ENCODE measurements at places on chromosomes 11 and 22.

DNA sequence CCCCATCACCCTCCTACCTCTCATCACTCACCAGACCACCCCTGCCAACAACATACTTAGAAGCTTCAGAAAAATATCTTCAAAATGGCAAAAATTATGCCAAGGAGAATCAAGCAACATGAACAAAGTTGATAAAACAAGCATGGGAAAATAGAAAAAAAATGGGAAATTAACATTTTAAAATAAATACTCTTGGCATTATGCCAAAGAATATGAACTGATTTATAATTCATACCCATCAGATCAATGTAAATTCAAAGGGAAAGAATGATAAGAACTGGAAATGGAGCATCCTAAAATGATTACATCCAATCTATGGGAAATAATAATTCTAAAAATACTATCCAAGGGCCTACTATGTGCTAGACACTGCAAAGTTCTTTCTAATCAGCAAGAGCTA is 12.0 kb downstream of the SIAE start:
- DNase-seq, result no peak

GRCh38 chr22:33028234-33028633 is 29.9 kb downstream of the SYN3 start:
- no peak for DNase-seq

DNA sequence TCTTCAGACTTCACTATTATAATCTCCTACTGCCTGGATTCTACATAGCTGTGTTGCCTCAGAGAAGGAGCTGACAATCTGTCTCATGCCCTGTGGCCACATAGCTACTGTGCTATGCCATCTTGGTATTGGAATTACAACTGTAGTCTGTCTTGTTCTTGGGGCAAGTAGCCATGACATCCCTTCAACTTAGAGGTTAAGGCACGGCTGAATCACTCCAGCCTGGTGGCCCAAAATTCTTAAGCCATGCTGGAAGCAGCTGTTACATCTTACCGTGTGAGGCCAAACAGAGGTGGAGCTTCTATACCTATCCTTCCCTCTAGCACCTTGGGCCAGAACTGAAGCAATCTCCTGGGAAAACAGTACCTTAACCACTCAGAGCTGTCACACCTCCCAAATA is 14.8 kb downstream of the CARD18 start:
- no peak for DNase-seq

GRCh38 chr22:46770726-46771125 is 8.3 kb downstream of the TBC1D22A start:
- DNase-seq, result no peak

DNA sequence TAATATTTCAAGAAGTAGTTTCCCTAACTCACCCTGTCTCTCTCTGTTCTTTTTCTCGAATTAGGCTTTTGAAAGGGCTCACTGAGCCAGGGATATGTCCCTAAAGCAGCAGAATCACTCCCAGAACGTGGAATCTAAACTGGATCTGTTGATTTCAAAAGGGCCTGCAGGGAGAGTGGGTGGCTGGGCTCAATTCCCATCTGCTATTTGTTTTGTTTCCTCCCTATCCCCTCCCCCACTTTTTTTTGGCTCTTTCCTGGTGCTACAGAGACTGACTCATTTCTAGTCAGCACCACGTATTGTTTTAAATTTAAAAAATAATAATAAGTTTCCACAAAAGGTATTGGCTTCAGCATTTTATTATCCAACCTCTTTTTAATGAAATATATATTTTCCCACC is 961.5 kb downstream of the FAM181B start:
- DNase-seq, result no peak

DNA sequence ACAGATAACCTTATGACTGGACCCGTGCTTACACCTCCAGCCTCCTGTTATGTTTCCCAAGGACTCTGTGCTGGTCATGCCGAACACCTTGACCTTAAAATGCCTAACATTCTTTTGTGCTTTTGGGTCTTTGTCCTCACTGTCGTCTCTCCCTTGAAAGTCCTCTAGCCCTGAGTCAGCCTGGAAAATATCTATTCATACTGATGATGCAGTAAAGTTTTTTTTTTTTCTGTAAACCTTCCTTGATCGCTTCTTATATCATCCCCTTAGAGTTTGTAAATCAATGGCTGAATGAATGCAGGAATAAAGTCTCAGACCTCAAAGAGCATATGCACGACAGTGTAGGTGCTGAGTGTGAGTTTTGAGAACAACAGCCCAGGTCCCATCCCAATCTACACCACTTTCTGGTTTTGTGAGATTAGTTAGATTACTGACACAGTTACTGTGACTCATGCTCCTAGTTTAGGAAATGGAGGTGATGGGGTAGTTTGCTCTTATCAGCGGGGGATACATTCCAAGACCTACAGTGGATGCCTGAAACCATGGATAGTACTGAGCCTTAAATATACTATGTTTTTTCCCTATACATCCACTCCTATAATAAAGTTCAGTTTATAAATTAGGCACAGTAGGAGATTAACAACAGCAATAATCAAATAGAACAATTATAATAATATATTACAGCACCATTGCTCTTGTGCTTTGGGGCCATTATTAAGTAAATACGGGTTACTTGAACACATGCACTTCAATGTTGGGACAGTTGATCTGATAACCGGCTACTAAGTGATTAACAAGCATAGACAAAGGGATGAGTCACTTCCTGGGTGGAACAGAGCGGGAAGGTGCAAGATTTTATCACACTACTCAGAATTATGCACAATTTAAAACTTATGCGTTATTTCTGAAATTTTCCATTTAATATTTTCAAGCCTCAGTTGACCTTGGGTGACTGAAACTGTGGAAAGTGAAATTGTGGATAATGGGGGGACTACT is 8.6 kb downstream of the TCN1 start:
- no peak for DNase-seq

DNA sequence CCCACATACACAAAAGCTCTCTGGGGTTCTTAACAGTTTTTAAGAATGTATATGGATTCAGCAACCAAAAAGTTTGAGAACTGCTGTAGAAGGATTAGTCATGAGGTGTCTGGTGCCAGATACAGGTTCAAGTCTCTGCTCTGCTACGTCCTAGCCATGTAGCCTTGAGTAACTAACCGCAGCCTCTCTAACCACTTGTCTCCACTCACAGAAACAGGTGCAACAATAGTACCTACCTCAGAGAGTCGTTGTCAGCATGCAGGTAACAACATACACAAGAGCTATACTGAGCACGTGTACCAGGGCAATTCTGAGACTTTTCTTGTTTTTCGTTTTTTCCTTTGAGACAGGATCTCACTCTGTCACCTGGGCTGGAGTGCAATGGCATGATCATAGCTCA is 26.9 kb downstream of the CBX7 start:
- no peak for DNase-seq

DNA sequence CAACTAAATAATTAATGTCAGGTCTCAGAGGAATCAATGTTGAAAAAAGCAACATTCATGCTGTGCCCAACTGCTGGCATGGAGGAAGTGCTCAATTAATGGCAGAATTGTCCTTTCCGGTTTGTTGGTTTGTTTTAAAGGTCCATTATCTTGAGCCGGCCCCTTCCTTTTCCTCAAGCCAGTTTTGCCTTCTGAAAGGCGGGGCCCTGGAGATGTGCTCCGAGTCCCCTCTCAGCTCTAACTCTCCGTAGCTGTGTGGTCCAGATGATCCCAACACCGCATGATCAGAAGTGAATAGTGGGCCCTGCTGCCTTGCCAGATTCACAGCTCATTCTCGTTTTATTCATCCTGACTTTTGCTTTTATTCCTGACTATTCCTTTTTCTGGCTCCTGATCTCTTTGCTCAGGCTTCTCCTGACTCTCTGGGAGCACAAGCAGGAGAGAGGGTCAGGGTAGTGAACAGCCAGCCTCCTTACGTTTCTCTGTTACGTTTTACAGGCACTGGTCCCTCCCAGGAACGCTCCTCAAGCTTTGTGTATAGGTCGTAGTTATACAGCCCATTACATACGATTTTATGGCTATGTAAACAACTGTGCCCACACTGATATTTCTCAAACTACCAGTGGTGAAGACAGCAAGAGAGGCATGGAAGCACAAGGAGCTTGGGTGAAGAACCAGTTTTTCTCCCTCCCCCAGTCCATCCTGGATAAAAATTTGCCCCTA is 265.9 kb downstream of the LARGE1 start:
- no peak for DNase-seq

GRCh38 chr11:86537541-86538222 is 134.7 kb downstream of the ME3 start:
- DNase-seq, result no peak

- DNase-seq, result no peak
Observed at GRCh38 chr11:111696556-111696955, 69.6 kb downstream of the PPP2R1B start.

- no peak for DNase-seq
Observed at GRCh38 chr11:8363921-8364320, 100.2 kb upstream of the LMO1 start.

DNA sequence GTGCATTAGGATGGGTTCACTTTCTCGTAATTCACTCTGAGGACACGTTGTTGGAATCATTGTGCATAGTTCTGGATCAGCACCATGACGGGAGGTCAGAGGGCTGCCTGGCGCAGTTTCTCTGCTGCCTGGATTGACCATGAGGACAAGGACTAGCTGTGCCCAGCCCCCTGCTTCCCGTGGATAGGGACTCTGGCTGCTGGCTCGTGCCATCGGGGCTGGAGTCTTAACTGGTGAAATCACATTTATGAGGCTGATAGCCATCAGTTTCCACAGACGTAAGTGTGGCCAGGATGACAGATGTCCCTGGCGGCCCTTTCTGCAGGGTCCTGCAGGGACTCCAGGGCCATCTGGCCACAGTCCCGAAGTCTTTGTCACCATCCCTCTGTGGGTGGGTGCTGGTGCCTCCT is 24.1 kb upstream of the GRAMD4 start:
- DNase-seq, result no peak

- DNase-seq, result no peak
Observed at GRCh38 chr11:35605706-35606105, 12.6 kb upstream of the FJX1 start.

DNA sequence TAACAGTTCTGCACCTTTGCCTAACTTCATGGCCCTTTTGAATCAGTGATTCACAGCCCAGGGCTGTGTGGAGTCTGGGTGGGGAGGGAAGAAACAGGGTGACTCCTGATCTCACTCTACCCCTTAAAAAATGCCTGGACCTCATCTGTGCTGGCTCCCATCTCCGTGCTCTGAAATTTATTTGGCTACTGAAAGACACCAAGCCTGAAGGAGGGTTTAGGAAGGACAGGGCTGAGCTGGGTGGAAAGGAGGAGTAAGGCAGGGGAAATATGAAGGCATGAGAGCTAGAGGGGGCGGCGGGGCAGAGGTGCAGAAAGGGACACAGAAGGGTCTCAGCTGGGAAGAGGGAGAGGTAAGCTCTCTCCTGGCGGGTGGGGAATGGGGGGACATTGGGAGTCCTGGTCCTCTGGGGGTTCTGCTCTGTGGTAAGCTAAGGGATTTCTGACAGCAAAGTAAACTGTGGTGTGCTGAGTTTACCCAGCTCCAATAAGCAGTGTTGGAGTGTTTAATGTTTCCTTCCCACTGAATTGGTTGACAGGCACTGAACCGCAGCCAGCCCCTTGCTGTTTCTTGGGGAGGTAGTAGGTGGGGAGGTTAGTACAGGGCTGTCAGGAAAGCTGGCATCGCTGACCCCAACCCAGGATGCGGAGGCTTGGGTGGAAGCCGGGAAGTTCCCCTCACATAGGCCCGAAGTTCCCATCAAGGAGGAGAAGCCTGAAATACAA is 71.1 kb downstream of the RPUSD4 start:
- no peak for DNase-seq

DNA sequence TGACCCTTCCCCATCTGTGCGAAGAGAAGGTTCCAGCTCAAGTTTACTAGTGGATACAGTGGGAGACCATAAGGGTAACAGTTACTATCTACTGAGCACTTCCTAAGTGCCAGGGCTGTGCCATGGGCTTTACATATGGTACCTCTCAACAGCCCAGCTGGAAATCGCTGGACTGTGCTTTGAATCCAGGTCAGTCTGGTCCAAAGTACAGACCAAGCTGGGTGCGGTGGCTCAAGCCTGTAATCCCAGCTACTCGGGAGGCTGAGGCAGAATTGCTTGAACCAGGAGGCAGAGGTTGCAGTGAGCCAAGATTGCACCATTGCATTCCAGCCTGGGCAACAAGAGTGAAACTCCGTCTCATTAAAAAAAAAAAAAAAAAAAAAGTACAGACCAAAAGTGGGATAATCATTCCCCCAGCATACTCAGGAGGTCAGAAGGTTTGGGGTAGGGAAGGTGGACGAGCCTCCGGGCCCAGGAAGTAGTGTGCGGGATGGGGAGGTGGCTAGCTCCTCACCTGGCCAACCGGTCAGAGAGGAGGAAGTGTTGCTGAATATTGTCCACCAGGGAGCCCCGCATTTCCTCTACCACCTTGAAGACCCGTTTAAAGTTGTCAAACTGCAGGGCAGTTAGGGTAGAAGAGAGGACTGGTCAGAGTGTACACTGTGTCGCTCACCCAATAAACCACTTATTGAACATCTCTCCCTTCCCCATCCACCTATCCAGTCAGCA is 2.3 kb downstream of the FIBP start:
- DNase-seq, result no peak

DNA sequence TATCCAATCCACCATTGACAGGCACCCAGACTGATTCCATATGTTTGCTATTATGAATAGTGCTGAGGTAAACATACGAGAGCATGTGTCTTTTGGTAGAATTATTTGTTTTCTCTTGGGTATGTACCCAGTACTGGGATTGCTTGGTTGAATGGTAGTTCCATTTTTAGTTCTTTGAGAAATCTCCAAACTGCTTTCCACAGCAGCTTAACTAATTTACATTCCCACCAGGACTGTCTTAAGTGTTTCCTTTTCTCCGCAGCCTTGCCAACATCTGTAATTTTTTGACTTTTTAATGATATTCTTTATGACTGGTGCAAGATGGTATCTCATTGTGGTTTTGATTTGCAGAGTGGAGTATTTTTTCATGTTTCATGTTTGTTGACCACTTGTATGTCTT is 8.3 kb downstream of the FDX1 start:
- no peak for DNase-seq

DNA sequence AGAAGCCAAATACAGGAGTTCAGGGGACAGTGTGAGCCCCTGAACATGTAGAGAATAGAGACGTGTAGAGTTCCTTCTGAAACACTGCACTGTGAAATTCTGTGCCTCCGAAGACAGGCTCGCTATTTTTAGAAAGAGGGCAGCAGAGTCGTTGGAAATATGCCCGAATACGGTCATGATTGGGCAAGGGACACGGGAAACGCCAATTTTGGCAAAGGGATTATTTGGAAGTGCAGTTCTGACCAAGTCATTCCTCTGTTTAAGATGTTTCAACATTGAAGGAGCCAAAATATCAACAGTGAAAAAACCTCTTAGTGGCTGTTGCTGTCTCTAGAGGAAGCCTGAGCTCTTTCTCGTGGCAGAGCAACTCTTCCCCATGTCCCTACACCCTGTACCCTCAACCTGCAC is 9.5 kb upstream of the CBX6 start:
- no peak for DNase-seq

GRCh38 chr11:77630157-77630710 is 7.4 kb downstream of the CLNS1A start:
- no peak for DNase-seq

DNA sequence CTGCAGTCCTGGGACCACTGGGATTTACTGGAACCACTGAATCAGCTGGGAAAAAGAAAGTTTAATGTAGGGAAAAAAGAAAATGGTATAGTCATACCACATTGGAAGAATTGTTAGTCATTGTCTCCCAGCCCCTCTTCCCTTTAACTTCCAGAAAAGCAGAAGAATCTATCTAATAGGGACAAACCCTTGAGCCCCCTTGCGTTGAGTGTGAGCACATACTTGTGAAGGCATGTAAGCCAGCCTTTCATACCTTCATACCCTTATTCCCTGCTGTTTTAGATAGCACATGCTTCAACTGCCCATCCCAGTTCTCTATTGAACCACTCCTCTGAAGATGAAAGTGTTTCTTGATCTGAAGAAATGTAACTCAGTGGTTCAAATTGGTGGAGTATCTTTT is 6.6 kb downstream of the TREH start:
- DNase-seq, result no peak
